ENCODE measurements at places on chromosomes 1 and 21.

DNA sequence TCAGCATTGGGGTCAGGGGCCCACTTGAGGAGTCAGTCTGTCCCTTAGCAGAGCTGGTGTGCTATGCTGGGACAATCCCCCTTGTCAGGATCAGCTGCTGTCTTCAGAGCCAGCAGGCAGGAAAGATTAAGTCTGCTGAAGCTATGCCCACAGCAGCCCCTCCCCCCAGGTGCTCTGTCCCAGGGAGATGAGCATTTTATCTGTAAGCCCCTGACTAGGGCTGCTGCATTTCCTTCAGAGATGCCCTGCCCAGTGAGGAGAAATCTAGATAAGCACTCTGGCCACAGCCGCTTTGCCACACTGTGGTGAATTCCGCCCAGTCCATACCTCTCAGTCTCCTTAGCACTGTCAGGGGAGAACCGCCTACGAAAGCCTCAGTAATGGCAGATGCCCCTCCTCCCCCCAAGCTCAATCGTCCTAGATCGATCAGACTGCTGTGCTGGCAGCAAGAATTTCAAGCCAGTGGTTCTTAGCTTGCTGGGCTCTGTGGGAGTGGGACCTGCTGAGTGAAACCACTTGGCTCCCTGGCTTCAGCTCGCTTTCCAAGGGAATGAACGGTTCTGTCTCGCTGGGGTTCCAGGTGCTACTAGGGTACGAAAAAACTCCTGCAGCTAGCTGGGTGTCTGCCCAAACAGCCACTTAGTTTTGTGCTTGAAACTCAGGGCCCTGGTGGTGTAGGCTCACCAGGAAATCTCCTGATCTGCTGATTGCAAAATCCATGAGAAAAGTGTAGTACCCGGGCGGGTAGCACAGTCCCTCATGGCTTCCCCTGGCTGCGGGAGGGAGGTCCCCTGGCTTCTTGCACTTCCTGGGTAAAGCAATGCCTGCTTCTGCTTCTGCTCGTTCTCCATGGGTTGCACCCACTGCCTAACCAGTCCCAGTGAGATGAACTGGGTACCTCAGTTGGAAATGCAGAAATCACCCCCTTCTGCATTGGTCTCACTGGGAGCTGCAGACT lies 25.1 kb upstream of the TP53BP2 start:
- DNase-seq = no peak

GRCh38 chr1:30852026-30852425 lies 56.5 kb downstream of the SDC3 start:
- no peak for DNase-seq

GRCh38 chr1:39205102-39205780 lies 746 bp downstream of the MACF1 start:
- DNase-seq = no peak

- DNase-seq = no peak
Measured at GRCh38 chr1:10626791-10627410, 152.2 kb downstream of the PEX14 start.

GRCh38 chr1:235876402-235876841 lies 9.7 kb upstream of the LYST start:
- no peak for DNase-seq

DNA sequence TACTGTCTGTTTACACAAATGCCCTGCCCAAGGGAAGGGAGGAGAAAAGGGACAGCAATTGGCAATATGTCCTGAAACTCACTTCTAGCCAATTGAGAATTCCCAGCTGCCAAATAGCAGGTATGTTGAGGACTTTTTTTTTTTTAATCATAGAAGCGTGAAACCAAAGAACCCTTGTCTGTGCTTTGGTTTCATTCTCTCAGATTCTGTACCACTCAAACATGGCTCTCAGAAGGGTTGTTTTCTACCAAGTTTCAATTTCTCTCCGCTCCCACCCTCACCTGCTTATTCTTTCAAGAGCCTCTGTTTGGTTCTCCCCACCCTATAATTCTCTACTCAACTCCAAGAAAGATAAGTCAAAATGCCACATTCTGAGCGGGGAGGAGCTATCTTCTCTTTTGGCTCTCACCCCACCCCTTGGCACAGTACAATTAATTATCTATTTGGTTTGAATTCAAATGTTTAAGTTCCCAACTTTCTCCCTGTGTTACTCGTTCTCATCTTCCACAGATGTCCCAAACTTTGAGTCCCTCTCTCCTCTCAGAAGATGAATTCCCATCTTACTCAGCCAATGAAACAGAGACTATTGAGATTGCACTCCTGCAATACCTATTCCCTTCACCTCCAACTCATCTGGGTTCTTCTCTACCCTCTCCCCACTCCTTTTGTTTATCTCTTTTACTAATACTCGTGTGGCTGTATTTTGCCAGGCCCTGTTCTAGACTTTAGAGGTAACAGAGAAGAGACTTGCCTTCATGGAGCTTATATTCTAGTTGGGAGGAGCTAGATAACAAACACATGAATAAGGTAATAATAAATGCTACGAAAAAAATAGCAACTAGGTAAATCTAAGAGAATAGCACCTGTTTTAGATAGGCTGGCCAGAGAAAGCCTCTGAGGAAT lies 3.9 kb upstream of the TP53BP2 start:
- no peak for DNase-seq

Data from HuH-7.5 (cell line).